ENCODE measurements at places on chromosomes 7 and 10.

- DNase-seq: no peak
Measured at GRCh38 chr7:28750981-28751380, 207.1 kb downstream of the TRIL start.

DNA sequence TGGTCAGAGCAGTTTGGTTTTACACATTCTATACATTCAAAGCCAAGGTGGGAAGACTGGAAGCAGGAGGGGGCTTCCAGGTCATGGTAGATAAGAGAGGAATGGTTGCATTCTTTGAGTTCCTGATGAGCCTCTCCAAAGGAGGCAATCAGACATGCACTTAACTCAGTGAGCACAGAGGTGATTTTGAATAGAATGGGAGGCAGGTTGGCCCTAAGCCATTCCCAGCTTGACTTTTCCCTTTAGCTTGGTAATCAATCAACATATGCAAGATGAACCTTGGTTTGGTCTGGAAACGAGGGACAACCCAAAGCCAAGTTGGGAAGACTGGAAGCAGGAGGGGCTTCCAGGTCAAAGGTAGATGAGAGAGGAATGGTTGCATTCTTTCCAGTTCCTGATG is 31.4 kb downstream of the TCERG1L start:
- no peak for DNase-seq

- DNase-seq: no peak
Measured at GRCh38 chr7:111785076-111785475, 222.8 kb upstream of the IMMP2L start.

DNA sequence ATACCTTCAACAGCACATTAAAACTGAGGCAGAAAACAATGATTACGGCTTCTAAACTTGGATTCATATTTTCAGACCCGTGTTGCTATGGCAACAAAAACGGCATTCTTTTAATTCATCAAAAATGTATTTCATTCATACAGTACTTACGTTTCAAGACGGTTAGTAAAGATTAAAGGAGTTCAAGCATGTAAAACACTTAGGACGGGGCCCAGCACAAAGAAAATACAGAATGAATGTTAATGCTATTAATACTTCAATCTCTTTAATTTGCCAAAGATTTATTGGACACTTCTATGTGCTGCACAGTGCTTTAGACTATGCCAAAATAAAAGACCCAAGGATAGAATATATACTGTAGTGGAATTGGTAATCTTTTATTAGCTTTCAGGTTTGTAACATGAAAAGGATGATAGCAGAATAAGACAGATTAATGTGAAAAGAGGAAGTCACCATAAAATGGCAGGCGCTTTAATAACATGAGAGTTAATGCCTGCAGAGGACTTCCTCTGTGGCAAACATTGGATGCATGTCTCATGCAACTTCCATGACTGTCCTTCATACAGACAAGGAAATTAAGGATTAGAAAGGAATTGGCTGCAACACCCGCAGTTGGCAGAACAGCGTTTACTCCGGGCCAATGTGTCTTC is 201.6 kb upstream of the KLF6 start:
- DNase-seq: no peak

GRCh38 chr7:116726149-116726548 is 54.2 kb downstream of the MET start:
- no peak for DNase-seq

DNA sequence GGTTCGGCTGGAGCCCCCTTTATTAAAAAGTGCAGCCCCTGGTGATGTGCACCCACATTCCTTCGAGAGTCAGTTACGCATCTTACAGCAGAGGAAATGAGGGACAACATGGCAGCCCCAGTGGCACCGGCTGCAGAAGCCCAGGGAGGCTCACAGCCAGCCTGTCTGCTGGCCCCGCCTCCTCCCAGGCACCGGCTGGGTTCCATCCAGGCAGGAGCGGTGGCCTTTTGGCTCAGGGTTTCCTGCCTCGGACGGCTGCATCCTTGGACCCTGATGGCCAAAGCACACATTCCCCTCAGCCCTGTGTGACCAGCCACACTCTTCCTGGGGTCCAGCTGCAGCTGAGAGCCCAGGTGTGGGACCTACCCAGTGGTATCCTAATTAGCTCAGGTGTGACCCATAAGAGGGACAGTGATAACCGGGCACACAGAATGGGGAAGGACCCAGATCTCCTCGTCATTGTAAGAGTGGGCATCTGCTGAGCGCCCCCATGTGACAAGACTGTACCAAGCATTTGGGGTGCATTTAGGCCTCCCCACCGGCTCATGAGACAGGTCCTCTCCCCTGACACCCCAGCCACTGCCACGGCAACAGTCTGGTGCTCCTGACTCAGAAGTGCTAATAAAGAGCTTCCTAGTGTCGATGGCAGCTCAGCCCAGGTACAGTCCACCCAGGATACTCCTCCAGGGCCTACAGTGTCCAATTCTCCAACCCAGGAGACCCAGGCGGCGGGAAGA is 63.3 kb upstream of the CHST15 start:
- no peak for DNase-seq

DNA sequence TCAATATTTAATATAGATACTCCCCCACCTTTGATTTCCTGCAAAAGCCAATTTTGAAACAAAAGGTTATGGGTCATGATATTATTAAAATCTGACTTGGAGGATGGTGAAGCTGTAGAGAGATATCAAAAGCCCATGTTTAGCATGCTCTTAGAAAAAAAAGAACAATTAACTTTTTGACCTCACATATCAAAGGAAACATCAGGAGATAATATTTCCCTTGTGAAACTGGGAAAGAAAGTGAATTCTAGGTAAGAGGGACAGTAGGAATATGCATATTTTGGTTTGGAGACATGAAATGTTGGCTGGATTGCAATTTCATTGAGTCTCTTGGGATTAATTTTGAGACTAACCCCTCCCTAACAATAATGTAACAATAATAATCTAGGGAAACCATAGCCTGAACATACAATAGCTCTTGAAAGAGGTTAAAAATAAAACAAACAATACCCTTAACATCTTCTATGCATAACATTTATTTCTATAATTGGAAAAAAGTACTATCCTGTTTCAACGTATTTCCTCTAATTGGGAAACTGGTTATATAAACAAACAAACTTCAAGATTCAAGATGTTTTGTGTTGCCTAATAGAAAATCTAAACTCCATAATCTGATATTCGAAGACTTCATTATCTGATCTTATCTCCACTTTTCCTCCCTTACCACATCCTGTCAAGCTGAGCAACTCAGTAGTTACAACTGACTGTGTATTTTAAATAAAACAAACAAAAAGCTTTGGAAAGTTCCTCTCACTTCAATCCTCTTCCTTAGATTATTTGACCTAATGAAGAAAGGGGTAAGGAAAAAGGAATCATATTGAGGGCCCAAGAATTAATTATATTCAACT is 14.8 kb downstream of the TMEM26 start:
- no peak for DNase-seq

DNA sequence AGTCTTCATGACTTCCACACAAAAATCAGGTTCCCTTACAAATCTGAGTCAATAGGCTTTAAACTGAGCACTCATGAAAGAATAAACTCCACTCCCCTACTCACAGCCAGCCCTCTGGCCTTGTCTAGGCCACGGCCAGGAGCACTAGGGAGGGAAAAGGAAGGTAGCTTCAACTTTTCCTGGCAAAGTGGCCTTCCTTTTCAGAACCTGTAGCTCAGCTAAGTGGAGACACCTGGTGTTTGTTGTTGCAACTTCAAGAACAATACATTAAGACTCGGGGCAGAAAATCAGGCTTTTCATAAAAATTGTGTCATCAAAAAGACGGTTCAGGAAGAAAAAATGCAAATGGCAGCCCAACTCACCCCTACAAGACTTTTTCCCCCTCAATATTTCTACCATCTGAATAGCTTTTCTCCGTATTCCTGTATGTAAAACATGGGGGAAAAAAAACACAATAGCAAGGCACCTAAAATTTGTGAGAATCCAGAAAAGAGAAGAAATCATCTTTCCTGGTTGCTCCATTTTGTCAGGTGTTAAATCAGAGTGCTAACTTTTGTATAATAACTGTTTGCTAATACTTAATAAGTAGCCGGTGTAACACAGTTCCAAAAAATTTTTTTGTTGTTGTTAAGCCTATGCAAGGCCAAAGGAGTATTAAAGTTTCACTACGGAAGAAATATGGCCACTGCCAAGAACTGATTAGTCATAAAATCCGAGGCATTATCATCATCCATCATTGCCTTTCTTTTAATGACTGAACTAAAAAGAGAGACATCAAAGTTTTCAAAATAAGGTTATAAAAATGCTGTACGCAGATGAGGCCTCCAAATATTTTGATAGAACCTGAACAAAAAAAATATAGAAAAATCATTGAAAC is 66.2 kb upstream of the ARID5B start:
- DNase-seq: no peak

DNA sequence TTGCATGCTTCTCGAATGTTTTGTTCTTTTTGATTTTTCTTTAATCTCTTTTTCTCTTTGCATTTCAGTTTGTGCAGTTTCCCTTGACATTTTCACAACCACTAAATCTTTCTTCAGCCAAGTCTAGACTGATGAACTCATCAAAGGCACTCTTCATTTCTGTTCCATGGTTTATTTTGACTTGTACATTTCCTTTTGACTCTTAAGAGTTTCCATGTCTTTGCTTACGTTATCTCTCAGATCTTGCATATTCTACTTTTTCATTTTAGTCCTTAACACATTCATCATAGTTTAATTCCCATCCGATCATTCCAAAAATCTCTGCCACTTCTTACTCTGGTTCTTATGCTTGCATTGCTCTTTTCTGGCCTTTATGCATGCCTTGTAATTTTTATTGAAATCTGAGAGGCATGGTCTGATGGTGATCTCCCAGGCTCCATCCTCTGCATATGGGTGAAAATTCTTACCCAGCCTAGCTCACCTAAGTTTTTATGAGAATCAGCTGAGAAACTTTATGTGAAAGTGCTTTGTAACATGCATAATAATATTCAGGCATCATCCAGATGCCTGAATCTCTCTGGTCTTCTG is 202.8 kb upstream of the IGFBP3 start:
- DNase-seq: no peak

GRCh38 chr7:11714676-11715075 is 117.3 kb downstream of the THSD7A start:
- no peak for DNase-seq

DNA sequence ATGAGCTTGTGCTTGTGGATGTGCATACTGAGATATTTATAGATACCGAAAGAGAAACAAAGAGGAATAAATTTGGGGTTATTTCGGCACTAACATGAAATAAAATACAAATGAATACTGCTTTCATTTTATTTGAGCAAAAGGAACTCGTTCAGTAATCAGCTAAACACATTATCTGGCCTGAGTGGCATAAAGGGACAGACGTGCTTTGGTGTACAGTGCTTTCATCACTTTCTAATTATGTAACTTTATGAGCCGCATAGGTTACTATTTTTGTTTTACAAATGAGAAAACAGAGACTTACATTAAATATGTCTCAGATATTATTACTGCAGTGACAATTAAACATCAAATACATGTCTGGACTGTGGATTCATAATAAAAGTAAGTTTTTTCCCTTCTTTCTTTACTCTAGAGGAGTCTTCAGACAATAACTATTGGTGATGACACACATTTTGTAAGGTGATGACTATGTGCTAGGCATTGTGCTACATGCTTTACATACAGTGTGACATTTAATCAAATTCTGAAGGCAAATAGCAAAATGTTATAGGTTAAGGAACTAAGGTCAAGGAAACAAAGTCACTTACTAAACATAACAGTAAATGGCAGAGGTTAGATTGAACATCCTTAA is 503.3 kb downstream of the SORCS1 start:
- no peak for DNase-seq

GRCh38 chr10:44990965-44991364 is 9.8 kb upstream of the ZNF22 start:
- no peak for DNase-seq

DNA sequence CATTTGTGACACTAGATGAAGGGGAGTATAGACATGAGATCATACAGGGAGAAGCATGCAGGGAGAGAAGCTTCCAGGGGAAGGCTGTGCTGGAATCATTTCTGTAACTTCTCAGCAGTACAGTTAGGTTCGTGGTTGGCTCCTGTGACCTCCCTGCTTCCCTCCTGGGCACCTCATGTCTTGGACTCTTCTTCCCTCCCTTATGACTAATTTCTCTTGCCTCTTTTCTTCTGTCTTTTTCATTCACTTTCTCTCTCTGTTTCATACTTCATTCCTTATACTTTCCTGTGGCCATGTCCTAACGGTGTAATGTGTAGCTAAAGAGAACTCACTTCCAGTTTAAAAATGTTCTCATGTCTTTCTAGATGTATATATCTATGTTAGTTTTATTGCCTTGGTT is 19.1 kb upstream of the HKDC1 start:
- DNase-seq: no peak

DNA sequence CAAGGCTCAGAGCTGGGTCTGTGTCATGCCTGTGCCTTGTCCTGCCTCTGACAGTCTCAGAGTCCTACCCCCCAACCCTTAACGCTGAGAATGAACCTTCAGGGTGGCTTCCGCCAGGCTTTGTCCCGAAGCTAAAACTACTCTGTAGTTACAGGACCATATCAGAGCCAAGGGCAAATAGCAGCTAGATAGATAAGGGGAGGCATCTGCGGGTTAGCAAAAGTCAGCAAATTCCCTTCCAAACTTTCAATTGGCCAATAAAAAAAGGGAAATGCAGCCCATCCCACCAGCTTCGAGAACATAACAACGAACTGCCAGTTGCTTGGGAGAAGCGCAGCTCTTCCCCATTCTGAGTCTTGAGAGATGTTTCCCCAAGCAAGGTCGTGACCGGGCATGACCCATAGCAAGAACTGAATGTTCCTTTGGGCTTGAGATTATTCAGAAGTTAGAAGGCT is 17.7 kb downstream of the CCL24 start:
- no peak for DNase-seq

- no peak for DNase-seq
Measured at GRCh38 chr7:50591480-50592438, 26.6 kb upstream of the DDC start.

GRCh38 chr7:40544871-40545303 is 410.1 kb downstream of the SUGCT start:
- DNase-seq: no peak

DNA sequence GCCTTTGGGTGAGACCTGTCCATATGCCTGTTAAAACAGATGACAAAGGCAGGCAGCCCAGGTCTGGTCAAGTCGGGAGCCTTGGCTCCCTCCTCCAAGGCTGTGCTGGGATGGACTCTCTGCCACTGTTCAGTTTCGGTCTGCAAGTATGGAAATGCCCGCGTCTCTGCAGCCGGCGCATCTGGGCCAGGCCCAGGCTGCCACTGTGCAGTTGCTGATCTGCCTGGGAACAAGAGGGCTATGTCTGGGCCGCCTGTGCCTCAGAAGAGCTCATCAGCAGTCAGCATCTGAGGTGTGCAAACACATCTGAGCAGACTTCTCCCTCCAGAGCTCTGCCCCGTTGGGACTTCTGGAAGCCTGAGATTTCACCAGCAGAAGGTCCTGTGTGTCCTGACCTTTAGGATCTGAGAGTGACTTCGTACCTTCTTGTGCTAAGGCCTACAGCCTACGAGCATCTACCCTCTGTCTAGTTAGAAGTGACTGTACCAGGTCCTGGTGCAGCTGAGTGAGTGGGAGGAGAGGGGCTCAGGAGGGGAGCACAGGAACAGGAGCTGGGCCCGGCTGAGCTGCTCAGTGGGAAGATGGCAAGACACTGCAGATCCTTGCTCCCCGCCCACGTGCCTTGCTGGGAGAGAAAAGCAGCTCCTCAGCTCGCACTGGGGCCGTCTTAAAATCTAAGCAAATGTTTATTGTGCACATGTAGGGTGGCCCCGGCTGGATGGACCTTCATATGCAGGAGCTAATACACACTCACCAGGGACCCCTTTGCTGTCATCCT is 50.9 kb downstream of the DOCK1 start:
- no peak for DNase-seq

- no peak for DNase-seq
Measured at GRCh38 chr10:30751678-30752331, 122.3 kb upstream of the LYZL2 start.

GRCh38 chr7:105130580-105130979 is 116.6 kb downstream of the KMT2E start:
- DNase-seq: no peak

All from stimulated activated CD8-positive, alpha-beta memory T cell treated with anti-CD3 and anti-CD28 coated beads, Interleukin-4, amount 100 ng/mL, for 24 hours (primary cell).